ENCODE measurements at places on chromosomes 11 and 22. TPM values are rescaled to one million over a fixed set of nuclear protein-coding genes. Genes with fewer than 3 reads are reported as not detected.

- no peak for DNase-seq
Observed at GRCh38 chr11:124080327-124081001, 34.8 kb upstream of the VWA5A start.

DNA sequence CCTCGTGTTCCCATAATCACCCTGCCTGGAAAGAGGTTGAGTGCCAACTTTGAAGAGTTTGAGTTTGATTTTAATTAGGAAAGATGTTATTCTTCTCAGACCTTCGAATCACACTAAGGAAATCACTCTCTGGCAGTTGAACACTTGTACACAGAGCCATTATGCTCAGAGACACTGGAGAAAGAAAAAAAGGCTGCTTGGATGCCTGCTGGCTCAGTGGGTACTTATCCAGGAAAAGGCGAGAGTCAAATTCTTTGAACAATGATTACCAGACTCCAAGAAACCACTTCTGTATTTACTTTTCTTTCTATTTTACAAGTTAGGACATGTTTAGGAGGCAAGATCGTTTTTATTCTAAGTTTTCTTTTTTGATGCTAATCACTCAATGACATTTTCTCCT lies 438.5 kb upstream of the FAT3 start:
- DNase-seq, result no peak

- DNase-seq, result peak; percentile 47
Observed at GRCh38 chr22:38751422-38752346, 4.1 kb downstream of the SUN2 start.

GRCh38 chr11:36235750-36236149 lies 53.5 kb downstream of the COMMD9 start:
- DNase-seq, result no peak

DNA sequence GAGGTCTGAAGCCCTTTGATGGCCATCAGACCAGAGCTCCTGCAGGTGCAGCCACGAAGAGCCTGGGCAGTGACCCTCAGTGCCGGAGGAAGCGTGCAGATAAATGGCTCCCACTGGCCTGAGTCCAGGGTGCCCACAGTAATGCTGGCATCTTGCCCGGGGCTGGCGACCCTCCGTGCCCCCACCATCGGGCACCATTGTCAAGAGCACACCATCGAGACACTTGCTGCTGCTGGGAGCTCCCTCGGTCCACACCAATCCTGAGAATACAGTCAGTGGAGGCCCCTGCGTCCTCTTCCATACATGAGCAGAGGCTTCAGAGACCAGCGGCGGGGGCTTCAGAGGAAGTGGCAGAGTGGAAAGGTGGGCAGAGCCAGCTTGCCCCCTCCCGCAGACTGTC lies 1448.3 kb downstream of the BRD1 start:
- no peak for DNase-seq

DNA sequence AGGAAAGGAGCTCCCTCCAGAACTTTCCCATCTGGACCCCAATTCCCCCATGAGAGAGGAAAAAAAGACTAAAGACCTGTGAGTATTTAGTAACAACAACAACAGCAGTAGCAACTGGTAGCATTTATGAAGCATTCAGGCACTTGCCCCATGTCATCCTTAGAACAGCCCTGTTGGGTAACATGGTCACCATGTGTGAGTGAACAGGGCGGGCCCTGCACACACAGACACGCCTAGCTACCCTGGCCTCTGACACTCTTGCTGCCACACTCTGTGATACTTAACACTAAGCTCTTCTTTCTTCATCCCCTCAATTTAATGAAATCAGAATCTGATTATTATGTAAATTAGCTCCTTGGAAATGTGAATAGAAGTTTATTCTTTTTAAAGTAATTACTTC lies 26.1 kb upstream of the SLC25A18 start:
- no peak for DNase-seq

DNA sequence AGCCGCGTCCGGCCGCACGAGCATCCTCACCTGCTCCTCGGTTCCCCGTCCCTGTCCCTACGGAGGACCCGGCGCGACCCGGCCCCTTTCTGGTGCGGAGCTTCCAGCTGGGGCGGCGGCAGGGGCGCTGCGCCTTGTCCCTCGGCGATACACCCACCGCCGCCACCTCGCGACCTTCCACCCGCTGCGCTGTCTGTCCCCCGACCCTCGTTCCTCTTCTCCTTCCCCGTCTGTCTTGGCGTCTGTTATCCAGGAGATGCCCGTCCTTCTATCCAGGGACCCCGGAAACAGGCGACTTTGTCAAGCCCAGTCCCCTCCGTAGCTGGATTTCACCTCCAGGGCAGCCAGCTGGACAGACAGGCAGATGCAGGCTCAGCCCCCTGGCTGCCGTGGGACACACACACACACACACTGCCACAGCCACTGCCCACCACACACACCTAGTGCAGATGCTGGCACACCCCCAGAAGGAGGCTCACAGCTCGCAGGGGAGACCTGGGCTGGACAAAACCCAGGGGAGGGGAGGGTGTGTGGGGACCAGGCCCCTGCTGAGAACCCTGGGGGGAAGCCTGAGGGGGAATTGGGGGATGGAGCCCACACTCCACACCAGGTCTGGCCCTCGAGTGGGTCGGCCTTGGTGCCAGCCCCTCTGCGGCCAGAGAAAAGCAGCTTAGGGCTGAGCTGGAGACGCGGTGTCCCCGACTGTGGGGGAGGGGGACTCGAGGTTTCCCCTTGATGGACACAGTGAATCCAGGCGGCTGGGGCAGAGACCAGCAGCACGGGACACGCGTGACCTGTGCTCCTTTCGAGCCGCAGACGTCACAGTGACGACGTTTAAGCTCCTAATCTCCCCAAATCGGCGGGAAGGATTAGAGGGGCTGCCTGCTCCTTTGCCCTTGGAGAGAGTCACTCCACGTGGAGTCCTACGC lies 788 bp downstream of the DRD4 start:
- DNase-seq, result no peak

DNA sequence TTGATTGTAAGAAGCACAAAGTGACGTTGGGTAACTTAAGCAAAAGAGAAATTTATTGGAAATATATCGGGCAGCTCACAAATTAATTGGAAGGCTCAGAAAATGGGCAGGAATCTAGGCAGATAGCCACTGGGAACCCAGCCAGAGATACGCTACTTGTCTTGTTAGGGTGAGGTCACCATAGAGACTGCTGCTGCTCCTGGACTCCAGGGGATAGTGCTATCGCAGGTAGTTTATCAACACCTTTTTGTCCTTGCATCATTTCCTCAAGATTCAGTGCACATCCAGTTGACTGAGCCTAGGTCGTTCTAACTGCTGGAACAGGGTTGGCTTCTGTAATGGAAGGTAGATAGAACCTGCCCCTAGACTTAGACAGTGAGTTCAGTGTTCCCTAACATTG lies 19.6 kb downstream of the AMOTL1 start:
- no peak for DNase-seq

GRCh38 chr22:37896181-37896592 lies 9.9 kb upstream of the MICALL1 start:
- no peak for DNase-seq

Gene TUBA8
- polyA plus RNA-seq, result 21.0 TPM

Gene OR8D4
- polyA plus RNA-seq, result 0.18 TPM

Gene H19
- polyA plus RNA-seq, result 14,324 TPM

Data from hindlimb muscle (tissue), 1 donor.